SW480 (cell line): ENCODE measurements at places on chromosomes 4 and X.

DNA sequence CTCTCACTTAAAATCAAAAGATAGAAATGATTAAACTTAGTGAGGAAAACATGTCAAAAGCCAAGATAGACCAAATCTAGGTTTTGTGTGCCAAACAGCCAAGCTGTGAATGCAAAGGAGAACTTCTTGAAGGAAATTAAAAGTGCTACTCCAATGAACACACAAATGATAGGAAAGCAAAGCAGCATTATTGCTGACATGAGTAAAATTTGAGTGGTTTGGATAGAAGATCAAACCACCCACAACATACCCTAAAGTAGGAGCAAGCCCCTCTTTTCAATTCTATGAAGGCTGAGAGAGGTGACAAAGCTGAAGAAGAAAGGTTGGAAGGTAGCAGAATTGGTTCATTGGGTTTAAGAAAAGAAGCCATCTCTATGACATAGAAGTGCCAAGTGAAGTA, 56.8 kb downstream of the SLC39A8 start:
- no peak for DNase-seq

DNA sequence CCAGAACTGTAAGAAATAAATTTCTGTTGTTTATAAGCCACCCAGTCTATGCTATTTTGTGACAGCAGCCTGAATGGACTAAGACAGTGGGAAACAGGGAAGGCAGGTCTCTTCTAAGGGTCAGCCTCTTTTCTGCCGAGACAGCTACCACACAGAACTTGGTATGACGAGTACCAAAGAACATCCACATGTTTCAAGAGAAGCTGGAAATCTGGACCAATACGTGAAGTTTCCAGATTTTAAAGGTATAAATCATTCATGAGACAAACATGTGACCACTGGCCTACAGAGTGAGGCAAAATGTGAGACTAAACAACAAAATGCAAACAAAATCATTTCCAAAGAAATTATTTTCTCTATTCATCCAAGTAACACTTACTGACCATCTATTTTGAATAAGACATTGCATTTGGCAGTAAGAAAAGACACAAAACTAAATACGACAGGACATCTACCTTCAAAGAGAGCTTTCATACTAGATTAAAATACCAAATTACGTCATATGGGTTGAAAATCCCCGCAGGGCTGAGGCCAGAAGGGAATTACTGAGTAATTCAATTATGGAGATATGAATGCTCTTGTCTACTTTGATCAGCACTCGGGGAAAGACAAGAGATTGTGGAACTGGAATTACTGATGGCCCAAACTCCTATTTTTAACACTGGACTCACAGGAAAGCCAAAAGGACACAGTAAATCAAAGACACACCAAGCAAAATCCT, 7.2 kb downstream of the SCARB2 start:
- DNase-seq = no peak

- no peak for DNase-seq
These were observed 1539.0 kb upstream of the IGFBP7 start for GRCh38 chr4:58649226-58649625.

- DNase-seq = no peak
These were observed 89.0 kb downstream of the COMMD8 start for GRCh38 chr4:47374477-47374876.

- no peak for DNase-seq
These were observed 406.1 kb downstream of the IQCM start for GRCh38 chr4:149409555-149409962.

GRCh38 chr4:165625281-165625680, 246.5 kb downstream of the CPE start:
- DNase-seq = no peak
